ENCODE measurements at places on chromosomes 1 and 21. TPM values are rescaled to one million over a fixed set of nuclear protein-coding genes. Genes with fewer than 3 reads are reported as not detected.
A peak's percentile ranks its signal among the peaks of the same experiment; 100 is the strongest.

DNA sequence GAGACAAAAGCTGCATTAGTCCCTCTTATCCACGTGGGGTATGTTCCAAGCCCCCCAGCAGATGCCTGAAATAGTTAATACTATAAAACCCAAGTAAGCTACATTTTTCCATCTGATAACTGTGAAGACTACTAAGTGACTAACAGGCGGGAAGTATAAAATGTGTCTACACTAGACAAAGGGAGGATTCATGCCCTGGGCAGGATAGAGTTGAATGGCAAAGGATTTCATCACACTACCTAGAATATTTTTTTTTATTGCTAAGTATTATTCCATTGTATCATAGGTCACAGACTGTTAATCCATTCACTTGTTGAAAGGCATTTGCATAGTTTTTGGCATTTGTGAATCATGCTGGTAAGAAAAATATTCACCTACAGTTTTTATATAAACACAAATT is 26.4 kb upstream of the CFHR4 start:
- DNase-seq, result no peak

The ZNF683 gene
- not detected for total RNA-seq

The KCNH1 gene
- total RNA-seq, result not detected

The RAP1GAP gene
- 2.1 TPM for total RNA-seq

DNA sequence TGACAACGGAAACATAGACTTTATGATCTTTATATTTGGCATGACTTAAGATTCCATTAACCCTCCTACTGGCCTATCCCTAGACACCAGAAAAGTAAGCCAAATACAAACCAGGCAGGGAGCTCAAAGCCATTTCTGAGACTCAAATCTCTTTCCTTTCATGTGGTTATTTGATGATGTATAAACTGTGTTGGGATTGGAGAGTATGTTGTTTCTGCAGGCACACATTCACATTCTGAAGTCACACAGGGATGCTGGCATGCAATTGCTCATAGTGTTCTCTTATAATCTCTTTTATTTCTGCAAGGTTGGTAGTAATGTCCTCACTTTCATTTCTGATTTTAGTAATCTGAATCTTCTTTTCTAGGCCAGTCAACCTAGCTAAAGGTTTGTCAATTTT is 5.8 kb downstream of the ZMYND12 start:
- no peak for DNase-seq

DNA sequence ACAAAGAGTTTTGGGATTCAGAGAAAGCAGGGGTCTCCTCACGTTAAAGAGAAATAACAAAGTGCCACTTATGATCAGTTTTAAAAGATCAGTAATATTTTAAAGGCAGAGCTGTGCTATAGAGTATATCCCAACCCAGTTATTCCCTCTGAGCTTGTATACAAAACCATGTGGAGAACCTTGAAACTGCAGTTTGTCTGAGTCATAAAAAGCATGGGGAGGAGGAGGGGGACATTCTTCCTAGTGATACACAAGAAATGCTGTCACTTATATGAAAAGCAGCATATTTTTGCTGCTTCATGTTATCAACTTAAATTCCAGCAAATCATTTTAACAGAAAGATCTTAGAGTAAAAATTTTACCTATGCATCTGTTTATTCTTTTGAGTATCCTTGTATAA is 244.5 kb downstream of the GPR52 start:
- DNase-seq, result no peak

DNA sequence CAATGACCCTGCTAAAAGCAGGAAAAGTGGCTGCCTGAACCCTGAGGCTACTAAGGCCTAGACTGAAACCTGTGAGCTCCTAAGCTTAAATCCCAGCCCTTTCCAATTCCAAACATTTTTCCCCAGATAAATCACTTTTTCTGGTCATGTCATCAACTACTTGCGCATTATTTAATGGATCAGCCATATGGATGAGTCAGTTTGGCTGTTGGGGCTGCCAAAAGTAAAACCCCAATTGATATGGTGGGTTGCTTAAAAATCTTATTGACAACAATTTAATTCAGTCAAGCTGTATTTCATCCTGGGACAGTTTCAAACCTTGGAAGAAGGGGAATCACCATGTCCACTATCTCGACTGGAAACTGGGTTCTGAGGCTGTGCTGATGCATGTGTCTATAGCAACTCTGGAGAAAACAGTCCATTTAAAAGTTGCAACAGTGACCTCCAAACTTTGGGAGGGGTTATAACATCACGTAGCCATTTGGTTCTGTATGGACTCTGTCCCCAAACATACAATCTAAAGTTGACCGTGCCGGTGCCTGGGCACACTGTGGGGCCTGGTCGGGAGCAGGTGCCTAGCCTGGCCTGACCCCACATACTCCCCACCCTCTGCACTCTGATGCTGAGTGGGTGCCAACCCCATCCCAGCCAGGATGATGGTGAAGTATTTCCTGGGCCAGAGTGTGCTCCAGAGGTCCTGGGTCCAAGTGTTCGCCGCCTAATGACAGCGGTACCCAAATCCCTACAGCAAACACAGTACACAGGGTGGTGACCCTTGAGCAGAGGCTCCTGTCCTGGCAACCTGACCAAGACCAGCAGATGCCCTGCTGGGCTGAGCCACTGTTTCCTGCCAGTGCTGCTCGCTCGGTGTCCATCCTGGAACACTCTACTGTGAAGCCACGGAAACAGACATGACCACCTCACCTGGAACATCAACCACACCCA is 46.5 kb upstream of the LRRC52 start:
- no peak for DNase-seq

The LTN1 gene
- total RNA-seq, result 35.9 TPM

The TINAGL1 gene
- not detected for total RNA-seq

DNA sequence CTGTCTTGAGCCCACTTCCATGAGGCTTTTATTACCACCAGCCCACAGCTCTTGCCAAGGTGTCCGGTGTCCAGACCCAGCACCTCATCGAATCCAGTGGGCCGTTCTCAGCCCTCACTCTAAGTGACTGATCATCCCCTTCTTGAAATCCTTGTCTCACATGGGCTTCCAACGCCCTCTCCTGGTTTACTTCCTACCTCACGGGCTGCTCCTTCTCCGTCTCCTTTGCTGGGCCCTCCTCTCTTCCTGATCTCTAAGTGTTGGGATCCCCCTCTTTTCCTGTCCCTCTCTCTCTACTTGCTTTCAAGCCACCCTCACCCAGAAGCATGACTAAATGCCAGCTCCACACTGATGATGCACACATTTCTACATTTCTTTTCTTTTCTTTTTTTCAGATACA is 9.0 kb upstream of the RHBG start:
- no peak for DNase-seq

The HHIPL2 gene
- not detected for total RNA-seq

- no peak for DNase-seq
Measured at GRCh38 chr1:92989253-92989652, 28.0 kb upstream of the DIPK1A start.

- DNase-seq, result no peak
Measured at GRCh38 chr21:38417726-38418125, 80.6 kb downstream of the ERG start.

The IFI44 gene
- total RNA-seq, result 59.4 TPM

The NT5C1A gene
- 0.97 TPM for total RNA-seq

DNA sequence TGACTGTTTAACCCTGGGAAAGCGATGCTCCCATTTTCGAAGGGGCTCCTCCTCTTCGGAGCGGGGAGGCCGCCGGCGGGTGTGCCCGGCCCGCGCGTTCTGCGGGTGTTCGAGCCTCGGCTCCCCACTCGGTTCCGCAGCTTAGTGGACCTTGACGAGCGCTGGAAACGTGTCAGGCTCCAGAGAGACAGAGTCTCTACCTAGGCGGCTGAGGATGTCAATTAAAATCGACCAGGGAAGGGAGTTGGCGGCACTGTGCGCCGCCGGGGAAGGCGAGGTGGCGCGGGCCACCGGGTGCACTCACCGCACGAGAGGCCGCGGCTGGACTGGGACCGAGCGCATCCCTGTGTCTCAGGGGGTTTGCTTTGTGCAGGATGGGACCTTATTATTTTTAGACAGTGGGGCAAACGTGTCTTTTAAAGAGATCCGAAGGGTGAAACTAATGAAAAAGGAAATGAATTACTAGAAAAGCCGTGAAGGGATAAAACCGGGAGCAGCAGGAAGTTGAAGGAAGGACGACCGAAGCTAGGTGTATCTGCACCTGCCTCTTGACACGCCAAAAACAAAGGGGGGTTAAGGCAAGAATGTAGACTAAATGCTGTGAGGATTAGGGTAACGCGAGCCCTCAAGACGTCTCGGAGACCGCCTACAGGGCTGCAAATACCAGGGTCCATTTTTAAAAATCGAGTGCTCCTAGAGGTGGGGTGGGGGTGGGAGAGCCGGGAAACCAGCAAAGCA is 5.6 kb downstream of the LHX4 start:
- no peak for DNase-seq

- DNase-seq, result no peak
Measured at GRCh38 chr21:30997541-30997940, 40.7 kb downstream of the KRTAP19-8 start.

DNA sequence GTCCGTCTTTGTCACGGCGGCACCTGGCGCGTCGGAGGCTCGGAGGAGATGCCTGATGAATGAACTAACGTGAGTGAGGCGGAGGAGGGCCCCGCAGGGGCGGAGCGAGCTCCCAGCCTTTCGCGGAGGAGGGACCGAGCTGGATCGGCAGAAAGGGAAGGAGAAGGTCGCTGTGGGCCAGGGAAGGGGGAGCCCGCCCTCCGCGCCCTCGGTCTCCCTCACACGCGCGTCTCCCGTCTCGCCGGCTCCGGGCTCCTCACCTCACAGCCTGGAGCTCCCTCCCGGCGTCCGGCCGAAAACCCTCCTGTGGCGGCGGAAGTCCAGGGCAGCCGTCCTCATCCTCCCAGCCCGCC is 519 bp downstream of the ZNF496 start:
- DNase-seq, result peak; percentile 75

GRCh38 chr1:171610385-171610784 is 11.7 kb upstream of the MYOCOS start:
- no peak for DNase-seq

- DNase-seq, result no peak
Measured at GRCh38 chr1:98677288-98677687, 15.8 kb downstream of the SNX7 start.

DNA sequence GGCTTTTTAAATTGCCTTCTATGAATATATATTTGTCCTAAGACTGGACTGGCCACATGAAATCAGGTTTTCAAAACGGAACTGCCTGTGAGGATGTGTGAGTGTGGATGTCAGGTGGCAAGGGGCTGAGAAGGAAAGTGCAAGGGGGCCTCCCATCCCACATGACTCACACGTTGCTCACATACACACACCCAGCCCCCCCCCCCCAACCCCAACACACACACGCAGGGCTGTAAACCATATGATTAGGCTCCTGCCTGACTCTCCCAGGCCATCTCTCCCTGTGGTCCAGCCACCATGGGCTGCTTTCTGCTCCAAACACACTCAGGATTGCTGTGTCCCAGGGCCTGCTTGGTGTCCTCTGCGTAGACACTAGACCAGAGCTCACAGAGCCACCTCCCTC is 22.4 kb downstream of the DEGS1 start:
- DNase-seq, result peak; percentile 59

DNA sequence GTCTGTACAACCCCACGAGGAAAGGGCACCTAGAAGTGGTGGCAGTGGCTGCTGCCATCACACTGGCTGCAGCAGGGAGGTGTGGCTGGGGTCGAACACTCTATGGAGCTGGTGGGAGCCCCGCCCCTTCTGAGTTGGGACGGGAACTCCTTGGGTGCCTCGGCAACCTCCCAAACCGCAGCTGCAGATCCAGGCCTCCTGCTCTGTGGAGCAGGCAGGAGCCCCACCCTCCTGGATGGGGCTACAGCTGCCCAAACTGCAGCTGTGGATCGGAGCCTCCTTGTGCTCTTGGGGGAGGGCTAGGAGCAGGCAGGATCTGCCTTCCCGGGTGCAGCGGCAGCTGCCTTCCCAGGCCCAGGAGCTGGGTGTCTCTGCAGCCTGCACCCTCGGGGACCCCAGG is 38.9 kb upstream of the TARDBP start:
- DNase-seq, result no peak

DNA sequence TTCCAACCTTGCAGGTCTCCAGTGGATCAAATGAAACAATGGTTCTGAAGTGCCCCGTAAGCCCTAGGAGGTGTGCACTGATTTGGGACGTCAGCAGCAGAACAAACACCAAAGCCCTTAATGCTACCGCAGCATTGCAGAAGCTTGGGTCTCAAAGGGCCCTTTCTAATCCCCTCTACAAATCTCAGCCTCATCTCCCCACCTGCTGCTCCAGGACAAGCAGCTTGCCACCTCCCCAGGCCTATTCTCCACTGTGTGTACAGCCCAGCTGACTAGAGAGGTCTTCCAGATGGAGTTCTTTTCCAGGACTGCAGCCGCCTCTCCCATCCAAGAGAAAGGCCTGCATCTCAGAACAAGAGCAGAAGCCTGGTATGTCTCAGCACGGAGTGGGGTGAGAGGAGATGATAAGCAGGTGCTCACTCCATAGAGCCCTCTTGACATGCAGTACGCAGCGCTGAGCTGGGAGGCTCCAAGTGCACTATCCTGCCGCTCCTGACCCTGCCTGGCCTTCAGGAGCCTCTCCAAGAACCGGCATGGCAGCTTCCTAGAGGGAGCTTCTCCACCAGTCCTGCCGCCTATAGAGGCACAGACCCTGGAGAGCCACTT is 46.3 kb downstream of the MRPL37 start:
- DNase-seq, result no peak

The TNFSF4 gene
- 3.0 TPM for total RNA-seq

The FAM72B gene
- 36.7 TPM for total RNA-seq

- DNase-seq, result no peak
Measured at GRCh38 chr1:69103705-69104385, 463.9 kb upstream of the LRRC7 start.

DNA sequence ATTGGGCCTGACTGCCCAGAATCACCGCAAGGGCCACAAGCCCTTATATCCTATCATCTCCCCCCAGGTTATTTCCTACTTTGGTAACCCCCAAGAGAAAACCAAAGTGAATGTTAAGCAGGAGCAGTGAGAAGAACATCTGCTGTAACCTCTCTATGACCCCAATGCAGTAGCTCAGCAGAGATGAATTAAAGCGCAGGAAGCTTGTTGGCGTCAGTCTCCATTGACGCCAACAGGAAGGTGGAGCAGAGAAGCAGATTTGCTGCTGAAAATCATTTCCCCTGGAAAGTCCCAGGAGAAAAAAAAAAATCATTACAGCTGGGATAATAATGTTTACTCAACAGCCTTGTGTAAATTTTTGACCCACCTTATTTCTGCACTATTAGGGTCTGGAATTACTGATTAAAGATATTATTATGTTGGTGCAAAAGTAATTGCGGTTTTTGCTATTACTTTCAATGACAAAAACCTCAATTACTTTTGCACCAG is 33.2 kb upstream of the FAM163A start:
- no peak for DNase-seq

DNA sequence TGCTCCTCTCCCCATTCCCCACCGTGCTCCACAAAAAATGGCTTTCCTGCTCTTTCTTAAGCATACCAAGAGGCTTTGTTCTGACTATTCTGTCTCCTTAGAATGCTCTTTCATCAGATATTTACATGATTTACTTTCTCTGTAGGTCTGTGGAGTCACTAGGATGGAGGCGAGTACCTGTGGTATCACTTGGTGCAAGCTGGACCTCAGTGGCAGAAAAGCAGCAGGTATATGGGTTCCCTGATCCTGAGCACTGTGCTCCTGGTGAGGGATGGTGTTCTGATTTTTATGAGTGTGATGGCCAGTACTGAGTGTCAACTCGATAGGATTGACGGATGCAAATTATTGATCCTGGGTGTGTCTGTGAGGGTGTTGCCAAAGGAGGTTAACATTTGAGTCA is 10.0 kb downstream of the C1orf87 start:
- no peak for DNase-seq

The TMEM81 gene
- 4.1 TPM for total RNA-seq

GRCh38 chr1:165371588-165372225 is 15.2 kb upstream of the LMX1A start:
- no peak for DNase-seq

GRCh38 chr1:180503280-180503862 is 994 bp upstream of the ACBD6 start:
- no peak for DNase-seq

- DNase-seq, result no peak
Measured at GRCh38 chr1:229043115-229043514, 227.8 kb upstream of the RAB4A start.

Data from activated naive CD4-positive, alpha-beta T cell treated with anti-CD3 and anti-CD28 coated beads, Interleukin-2, amount 50 U/mL, for 72 hours (primary cell).